ENCODE measurements at places on chromosomes 3 and 15.

- H3K4me3 ChIP-seq, result no peak overlapping the region
- no peaks in the 10 kb centered on the region for H3K36me3 ChIP-seq
- DNase-seq, result no peak
- H3K27me3 ChIP-seq, result no peaks in the 10 kb centered on the region
- no peak overlapping the region for H3K27ac ChIP-seq
- H3K4me1 ChIP-seq, result no peaks in the 10 kb centered on the region
These were observed 5.1 kb upstream of the B4GALT4 start for GRCh38 chr3:119245778-119246177.

DNA sequence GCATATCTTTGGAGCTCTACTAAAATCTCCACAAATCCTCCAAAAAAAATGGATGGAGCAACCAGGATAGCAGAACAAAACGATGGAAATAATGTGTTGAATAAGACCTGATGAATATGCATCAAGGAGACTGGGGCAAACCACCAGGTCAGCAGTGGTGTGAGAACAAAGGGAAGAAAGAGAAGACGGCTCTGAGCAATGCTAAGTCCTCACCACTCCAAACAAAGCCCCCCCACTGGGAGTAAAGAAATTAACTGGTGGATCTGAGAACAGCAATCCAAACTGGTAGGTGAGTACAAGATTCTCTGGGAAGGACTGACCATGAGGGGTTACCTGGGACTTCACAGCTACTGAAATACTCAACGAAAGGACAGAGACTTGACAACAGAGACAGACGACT, 977.3 kb downstream of the TBL1XR1 start:
- H3K27me3 ChIP-seq, result no peaks in the 10 kb centered on the region
- H3K4me3 ChIP-seq, result no peak overlapping the region
- H3K27ac ChIP-seq, result no peak overlapping the region
- no peaks in the 10 kb centered on the region for H3K4me1 ChIP-seq

GRCh38 chr3:36606871-36607765, 157.2 kb downstream of the DCLK3 start:
- no peaks in the 10 kb centered on the region for H3K4me1 ChIP-seq
- H3K36me3 ChIP-seq, result no peaks in the 10 kb centered on the region
- no peak overlapping the region for H3K4me3 ChIP-seq
- peaks cover 7% of the 10 kb centered on the region for H3K27me3 ChIP-seq

DNA sequence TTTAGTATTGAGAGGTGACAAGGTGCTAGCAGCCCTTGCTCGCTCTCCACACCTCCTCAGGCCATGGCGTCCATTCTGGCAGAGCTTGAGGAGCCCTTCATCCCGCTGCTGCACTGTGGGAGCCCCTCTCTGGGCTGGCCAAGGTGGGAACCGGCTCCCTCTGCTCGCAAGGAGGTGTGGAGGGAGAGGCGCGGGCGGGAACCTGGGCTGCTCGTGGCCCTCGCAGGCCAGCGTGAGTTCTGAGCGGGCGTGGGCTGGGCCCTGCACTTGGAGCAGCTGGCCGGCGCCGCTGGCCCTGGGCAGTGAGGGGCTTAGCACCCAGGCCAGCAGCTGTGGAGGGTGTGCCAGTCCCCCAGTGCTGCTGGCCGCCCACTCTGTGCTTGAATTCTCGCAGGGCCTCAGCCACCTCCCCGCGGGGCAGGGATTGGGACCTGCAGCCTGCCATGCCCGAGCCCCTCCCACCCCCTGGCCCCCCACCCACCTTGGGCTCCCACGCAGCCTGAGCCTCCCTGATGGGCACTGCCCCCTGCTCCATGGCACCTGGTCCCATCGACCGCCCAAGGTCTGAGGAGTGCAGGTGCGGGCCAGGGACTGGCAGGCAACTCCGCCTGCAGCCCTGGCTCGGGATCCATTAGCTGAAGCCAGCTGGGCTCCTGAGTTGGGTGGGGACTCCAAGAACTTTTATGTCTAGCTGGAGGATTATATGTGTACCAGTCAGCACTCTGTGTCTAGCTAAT, 785.2 kb downstream of the DIPK2A start:
- H3K4me1 ChIP-seq, result no peaks in the 10 kb centered on the region
- H3K27me3 ChIP-seq, result no peaks in the 10 kb centered on the region
- H3K27ac ChIP-seq, result no peak overlapping the region
- no peak overlapping the region for H3K4me3 ChIP-seq

- DNase-seq, result no peak
- no peaks in the 10 kb centered on the region for H3K36me3 ChIP-seq
- H3K4me1 ChIP-seq, result no peaks in the 10 kb centered on the region
These were observed 104.8 kb upstream of the WNT5A start for GRCh38 chr3:55591888-55592287.

DNA sequence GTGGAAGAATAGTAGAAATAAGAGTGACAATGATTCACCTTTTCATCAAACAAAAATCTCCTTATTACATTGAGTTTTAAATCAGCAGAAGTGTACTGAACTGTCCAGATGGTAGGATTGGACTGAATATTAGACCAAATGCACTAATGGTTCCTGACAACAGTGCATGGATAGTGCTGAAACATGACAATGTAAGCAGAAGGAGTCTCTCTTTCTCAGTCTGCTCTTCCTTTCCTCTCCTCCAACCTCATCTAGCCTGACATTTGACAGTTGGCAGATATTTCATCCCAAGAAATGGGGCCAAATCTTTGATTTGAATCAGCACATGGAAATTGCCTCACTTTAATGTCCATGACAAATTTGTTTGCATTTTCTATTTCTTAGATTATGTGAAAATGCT, 225.1 kb upstream of the PLSCR5 start:
- no peaks in the 10 kb centered on the region for H3K36me3 ChIP-seq
- no peak for DNase-seq
- H3K27ac ChIP-seq, result no peak overlapping the region
- no peaks in the 10 kb centered on the region for H3K4me1 ChIP-seq
- H3K27me3 ChIP-seq, result no peaks in the 10 kb centered on the region

DNA sequence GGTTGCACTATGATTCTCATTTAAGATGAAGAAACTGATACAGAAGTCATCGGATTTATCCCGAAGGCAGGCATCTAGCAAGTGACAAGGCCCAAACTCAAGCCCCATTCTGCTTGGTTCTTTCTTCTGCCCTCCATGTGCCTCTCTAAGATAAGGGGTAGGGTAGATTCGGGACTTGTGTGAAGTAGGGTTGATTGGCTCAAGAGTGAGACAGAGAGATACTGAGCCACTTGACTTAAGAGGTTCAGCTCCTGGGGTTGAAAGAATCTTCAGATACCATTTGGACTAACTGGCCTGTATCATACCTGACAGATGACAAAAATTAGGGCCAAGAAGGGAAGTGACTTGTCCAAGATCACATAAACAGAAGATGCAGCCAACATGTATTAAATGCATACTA, 891 bp downstream of the RFT1 start:
- no peak for DNase-seq
- no peaks in the 10 kb centered on the region for H3K27me3 ChIP-seq
- peak overlapping the region; percentile 94 for H3K4me3 ChIP-seq
- peak overlapping the region; percentile 100 for H3K27ac ChIP-seq
- peaks cover 11% of the 10 kb centered on the region for H3K4me1 ChIP-seq
- no peaks in the 10 kb centered on the region for H3K36me3 ChIP-seq

DNA sequence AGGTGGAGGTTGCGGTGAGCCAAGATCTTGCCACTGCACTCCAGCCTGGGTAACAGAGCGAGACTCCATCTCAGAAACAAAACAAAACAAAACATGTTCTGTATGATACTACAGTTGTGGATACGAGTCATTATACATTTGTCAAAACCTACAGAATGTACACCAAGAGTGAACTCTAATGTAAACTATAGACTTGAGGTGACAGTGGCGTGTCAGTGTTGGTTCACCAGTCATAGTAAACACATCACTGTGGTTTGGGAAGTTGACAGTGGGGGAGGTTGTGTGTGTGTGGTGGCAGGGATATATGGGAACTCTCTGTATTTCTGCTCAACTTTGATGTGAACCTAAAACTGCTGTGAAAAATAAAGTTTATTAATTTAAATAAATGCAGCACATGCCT, 33.0 kb upstream of the GNB5 start:
- H3K36me3 ChIP-seq, result no peaks in the 10 kb centered on the region
- no peaks in the 10 kb centered on the region for H3K27me3 ChIP-seq
- H3K27ac ChIP-seq, result no peak overlapping the region
- H3K4me3 ChIP-seq, result no peak overlapping the region

GRCh38 chr3:114745322-114746240, 401.5 kb downstream of the ZBTB20 start:
- H3K4me3 ChIP-seq, result no peak overlapping the region
- DNase-seq, result no peak
- no peak overlapping the region for H3K27ac ChIP-seq
- H3K27me3 ChIP-seq, result no peaks in the 10 kb centered on the region
- peaks cover 19% of the 10 kb centered on the region for H3K36me3 ChIP-seq

DNA sequence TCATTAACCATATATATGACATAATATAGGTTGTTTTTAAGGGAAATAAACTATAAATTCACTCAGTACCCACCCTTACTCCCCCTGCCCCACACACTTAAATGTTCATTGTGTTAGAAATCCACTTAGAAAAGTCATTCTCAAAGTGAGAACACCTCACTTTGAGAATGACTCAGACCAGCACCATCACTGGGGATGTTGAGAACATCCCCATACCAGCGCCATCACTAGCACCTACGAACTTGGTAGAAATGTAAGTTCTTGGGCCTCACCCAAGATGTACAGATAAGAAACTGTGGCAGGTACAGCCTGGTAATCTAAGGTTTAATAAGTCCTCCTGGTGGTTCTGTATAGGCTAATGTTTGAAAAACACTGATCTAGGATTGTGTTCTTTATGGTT, 362.6 kb downstream of the LPP start:
- no peak overlapping the region for H3K4me3 ChIP-seq
- DNase-seq, result no peak
- H3K4me1 ChIP-seq, result no peaks in the 10 kb centered on the region
- H3K27me3 ChIP-seq, result no peaks in the 10 kb centered on the region
- no peaks in the 10 kb centered on the region for H3K36me3 ChIP-seq

DNA sequence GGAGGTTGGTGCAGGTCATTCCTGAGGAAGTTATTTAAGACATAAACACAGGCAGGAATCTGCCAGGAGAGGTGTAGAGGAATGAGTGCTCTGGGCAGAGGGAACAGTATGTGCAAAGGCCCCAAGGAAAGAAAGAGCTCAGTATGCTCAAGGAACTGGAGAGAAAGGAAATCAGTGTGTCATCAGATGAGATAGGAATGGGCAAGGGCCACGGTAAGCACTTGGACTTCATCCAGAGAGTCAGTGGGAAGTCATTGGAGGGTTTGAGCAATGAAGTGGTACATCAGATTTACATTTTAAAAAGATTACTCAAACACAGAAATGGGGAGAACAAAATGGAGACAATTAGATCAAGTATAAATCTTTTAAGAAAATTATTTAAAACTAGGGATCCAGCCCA, 272.2 kb downstream of the ADAMTSL3 start:
- H3K36me3 ChIP-seq, result no peaks in the 10 kb centered on the region
- H3K27me3 ChIP-seq, result peaks cover 24% of the 10 kb centered on the region
- no peak for DNase-seq
- no peaks in the 10 kb centered on the region for H3K4me1 ChIP-seq
- no peak overlapping the region for H3K4me3 ChIP-seq
- no peak overlapping the region for H3K27ac ChIP-seq

- H3K36me3 ChIP-seq, result no peaks in the 10 kb centered on the region
- no peak overlapping the region for H3K27ac ChIP-seq
These were observed 68.6 kb downstream of the LRIG1 start for GRCh38 chr3:66432041-66432766.

DNA sequence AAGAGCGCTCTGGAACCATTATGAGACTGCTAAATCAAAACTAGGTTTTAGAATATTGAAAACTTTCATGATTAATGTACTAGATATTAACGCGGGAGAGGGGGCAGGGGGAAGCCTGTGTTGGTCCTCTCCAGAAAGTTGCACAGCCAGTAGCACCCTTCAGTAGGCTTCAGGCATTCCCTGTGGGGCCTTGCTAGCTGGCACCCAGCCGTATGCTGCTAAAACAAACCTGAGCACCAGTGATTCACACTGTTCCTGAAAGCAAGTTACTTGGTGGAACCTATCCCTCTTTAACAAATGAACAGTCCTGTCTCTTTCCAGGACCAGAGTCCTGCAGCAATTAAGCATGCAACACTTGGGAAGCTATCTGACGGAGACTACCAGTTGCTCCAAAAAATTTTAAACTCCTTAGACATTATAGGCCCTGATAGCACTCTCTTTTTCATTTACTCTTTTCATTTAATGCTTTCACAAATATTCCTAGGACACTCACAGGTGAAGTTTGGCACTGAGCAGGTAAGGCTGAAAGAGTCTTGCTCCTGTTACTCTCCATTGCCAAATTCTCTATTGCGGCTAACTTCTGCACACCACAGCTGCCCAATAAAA, 1.2 kb upstream of the ATRIP start:
- peak overlapping the region; percentile 93 for H3K4me3 ChIP-seq
- no peak for DNase-seq
- peaks cover 62% of the 10 kb centered on the region for H3K4me1 ChIP-seq
- no peaks in the 10 kb centered on the region for H3K36me3 ChIP-seq
- no peaks in the 10 kb centered on the region for H3K27me3 ChIP-seq

GRCh38 chr15:93073465-93073952, 15.5 kb downstream of the RGMA start:
- DNase-seq, result no peak
- peak overlapping the region; percentile 90 for H3K4me3 ChIP-seq
- no peaks in the 10 kb centered on the region for H3K36me3 ChIP-seq
- peaks cover 49% of the 10 kb centered on the region for H3K27me3 ChIP-seq

DNA sequence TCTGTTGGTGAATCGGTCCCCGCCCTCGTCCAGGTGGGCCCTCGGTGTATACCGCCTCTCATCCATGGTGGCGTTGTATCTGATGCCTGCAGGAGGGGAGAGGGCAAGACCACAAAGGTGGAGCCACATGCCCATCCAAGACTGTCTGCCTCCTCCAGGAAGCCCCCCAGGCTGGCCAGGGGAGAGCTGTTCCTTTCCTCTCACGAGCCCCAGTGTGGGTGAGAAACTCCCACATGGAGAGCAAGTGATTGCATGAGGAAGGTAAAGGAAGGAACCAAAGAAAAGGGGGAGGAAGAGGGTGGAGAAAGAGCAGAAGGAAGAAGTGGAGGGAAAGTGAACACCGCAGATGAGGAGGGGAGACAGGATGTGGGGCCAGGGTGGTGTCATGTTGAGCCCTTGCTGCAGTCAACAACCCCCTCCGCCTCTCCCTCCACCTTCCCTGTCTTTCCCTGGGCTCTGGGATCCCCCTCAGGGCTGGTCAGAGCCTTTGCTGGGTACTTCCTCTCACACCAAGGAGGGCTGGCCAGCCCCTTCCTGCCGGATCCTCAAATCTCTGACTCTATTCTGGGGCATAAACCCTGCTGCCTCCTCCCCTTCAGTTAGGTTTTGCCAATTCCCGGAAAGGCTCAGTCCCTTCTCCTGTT, 49.3 kb downstream of the FEM1B start:
- no peak for DNase-seq
- H3K27me3 ChIP-seq, result no peaks in the 10 kb centered on the region
- no peaks in the 10 kb centered on the region for H3K36me3 ChIP-seq
- H3K4me3 ChIP-seq, result peak overlapping the region; percentile 32
- H3K27ac ChIP-seq, result peak overlapping the region; percentile 90
- peaks cover 31% of the 10 kb centered on the region for H3K4me1 ChIP-seq

GRCh38 chr3:187520027-187520945, 149.9 kb downstream of the SST start:
- H3K27me3 ChIP-seq, result no peaks in the 10 kb centered on the region
- no peak overlapping the region for H3K27ac ChIP-seq
- DNase-seq, result no peak
- H3K36me3 ChIP-seq, result no peaks in the 10 kb centered on the region
- H3K4me1 ChIP-seq, result no peaks in the 10 kb centered on the region

GRCh38 chr15:55707518-55707917, 35.4 kb downstream of the PRTG start:
- H3K36me3 ChIP-seq, result no peaks in the 10 kb centered on the region
- peaks cover 10% of the 10 kb centered on the region for H3K4me1 ChIP-seq
- no peak overlapping the region for H3K27ac ChIP-seq
- no peak overlapping the region for H3K4me3 ChIP-seq

- H3K4me3 ChIP-seq, result no peak overlapping the region
- H3K27ac ChIP-seq, result no peak overlapping the region
- DNase-seq, result peak; percentile 70
- no peaks in the 10 kb centered on the region for H3K27me3 ChIP-seq
- peaks cover 16% of the 10 kb centered on the region for H3K4me1 ChIP-seq
These were observed 76.0 kb downstream of the HMG20A start for GRCh38 chr15:77496715-77497109.
